ENCODE measurements at places on chromosomes 6 and 20.

GRCh38 chr20:60984666-60985065, 267.4 kb upstream of the CDH4 start:
- H3K4me3 ChIP-seq, result no peak overlapping the region
- H3K27ac ChIP-seq, result no peak overlapping the region
- H3K36me3 ChIP-seq, result no peaks in the 10 kb centered on the region
- H3K27me3 ChIP-seq, result no peaks in the 10 kb centered on the region

DNA sequence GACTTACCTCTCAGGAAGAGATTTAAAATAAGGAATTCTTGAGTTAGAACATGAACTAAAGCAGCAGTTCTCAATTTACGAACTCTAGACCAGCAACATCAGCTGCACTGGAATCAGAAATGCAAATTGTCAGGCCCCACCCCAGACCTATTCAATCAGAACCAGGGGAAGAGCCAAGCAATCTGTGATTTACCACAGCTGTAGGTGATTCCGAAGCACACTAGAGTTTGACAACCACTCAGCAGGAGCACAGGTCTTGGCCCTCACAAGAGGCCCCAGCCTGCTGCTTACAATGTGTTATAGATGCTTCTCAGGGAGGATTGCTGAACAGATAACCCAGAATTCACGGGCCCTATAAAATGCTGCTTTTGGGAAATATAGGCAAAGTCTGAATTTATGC, 279.2 kb downstream of the PTPRK start:
- H3K4me3 ChIP-seq, result no peak overlapping the region
- H3K27ac ChIP-seq, result no peak overlapping the region
- H3K36me3 ChIP-seq, result no peaks in the 10 kb centered on the region
- H3K4me1 ChIP-seq, result peaks cover 6% of the 10 kb centered on the region

- no peak overlapping the region for H3K4me3 ChIP-seq
- H3K4me1 ChIP-seq, result no peaks in the 10 kb centered on the region
Measured at GRCh38 chr6:34672657-34673043, 23.9 kb downstream of the ILRUN start.

DNA sequence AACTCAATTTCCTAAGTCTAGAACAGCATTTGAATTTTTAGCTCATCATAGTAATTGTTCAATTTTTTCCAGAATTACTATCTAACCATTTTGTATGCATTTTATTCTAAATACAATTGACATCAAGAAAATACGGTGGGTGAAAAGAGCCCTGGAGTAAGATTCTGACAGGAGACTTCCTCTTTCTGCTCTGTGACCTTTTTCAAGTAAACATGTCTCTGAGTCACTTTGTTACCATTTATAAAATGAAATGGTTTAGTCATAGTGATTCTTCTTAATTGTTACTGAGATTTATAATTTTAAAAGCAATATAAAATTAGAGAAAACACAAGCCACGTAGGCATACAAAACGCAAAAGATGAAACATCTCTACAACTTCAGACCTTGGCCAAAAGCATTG, 80.2 kb downstream of the PLCB1 start:
- H3K36me3 ChIP-seq, result no peaks in the 10 kb centered on the region
- no peaks in the 10 kb centered on the region for H3K27me3 ChIP-seq
- H3K4me3 ChIP-seq, result no peak overlapping the region

GRCh38 chr20:24151621-24152294, 163.2 kb upstream of the GGTLC1 start:
- H3K36me3 ChIP-seq, result no peaks in the 10 kb centered on the region
- DNase-seq, result no peak
- no peak overlapping the region for H3K27ac ChIP-seq
- no peak overlapping the region for H3K4me3 ChIP-seq

GRCh38 chr20:51423810-51424209, 118.7 kb downstream of the NFATC2 start:
- no peaks in the 10 kb centered on the region for H3K4me1 ChIP-seq
- no peak overlapping the region for H3K27ac ChIP-seq
- H3K36me3 ChIP-seq, result no peaks in the 10 kb centered on the region
- H3K27me3 ChIP-seq, result no peaks in the 10 kb centered on the region

- no peak for DNase-seq
- no peak overlapping the region for H3K4me3 ChIP-seq
- H3K27ac ChIP-seq, result no peak overlapping the region
- H3K27me3 ChIP-seq, result no peaks in the 10 kb centered on the region
- no peaks in the 10 kb centered on the region for H3K36me3 ChIP-seq
Measured at GRCh38 chr6:166462461-166463135, 79.9 kb upstream of the MPC1 start.

All from aorta (tissue), 5 donors.